Vagina (tissue), 2 donors: ENCODE measurements at places on chromosomes 4 and X.

DNA sequence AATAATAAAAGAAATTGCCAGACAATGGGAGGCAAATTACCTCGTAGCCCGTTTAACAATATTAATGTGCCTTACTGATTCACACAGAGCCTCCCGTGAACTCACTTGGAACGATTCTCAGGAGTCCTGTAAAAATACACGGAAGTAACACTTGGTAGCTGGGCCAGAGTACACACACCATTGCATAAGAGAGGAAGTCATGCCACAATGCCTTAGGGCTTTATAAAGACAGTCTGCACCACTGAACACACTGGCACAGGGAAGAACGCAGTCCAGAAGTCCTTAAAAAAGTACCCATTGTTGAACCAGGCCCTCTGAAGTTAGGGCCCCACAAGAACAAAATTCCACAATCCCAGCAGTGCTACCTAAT lies 15.1 kb downstream of the SLC2A9 start:
- no peak for DNase-seq

DNA sequence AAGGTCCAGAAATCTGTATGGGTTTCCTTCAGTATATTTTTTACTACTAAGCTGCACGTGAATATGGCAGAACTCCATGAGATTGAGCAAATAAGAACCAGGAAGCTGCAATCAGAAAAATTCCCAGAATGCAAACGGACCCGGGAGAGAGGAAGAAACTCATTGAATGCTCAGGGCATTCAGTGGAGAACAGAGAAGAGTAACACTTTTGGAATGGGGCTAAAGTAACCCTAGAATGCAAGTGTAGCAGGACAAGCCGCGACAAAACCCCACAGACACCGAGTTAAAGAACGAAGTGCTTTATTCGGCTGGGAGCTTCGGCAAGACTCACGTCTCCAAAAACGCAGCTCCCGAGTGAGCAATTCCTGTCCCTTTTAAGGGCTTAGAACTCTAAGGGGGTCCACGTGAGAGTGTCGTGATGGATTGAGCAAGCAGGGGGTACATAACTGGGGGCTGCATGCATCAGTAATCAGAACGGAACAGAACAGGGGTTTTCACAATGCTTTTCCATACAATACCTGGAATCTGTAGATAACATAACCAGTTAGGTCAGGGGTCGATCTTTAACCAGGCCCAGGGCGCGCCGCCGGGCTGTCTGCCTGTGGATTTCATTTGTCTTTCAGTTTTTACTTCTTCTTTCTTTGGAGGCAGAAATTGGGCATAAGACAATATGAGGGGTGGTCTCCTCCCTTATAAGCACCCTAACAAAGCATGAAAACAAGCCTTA lies 56.4 kb downstream of the RAB28 start:
- no peak for DNase-seq

DNA sequence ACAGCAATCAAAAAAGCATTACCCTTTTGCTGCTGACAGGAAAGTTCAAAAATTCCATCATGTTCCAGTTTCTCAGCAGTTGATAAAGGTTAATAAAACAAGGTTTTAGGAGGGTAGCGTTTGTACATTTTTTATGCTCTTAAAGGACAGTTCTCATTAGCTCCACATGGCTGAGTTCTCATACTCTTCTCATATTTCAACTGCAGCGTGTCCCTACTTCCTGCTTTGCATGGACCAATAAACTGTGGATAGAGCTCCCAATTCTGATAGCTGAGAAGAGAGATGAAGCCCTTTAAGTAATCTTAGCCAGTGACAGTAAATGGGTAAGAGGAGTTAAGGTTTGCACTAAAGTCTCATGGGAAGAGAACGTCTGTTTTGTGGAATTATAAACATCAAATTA lies 53.5 kb downstream of the SPANXA2 start:
- no peak for DNase-seq

DNA sequence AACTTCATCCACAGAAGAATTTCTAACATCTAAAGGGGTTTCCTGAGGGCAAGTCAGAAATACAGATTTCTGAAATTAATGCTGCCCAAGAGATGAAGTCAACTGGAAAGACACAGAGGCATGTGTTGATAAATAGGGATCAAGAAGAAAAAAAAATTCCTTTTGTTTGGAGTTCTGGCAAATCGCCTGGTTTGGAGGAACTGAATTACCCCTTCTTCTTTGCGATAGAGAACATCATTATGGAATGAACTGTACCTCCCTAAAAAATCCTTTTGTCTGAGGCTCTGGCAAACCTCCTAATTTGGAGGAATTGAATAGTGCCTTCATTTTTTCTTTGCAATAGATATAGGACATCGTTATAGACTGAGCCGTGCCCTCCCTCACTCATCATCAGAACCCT lies 200.9 kb downstream of the DHRSX start:
- no peak for DNase-seq

GRCh38 chr4:926538-926937 lies 5.6 kb downstream of the GAK start:
- DNase-seq, result no peak

- no peak for DNase-seq
Observed at GRCh38 chr4:125693228-125693627, 378.5 kb downstream of the FAT4 start.

DNA sequence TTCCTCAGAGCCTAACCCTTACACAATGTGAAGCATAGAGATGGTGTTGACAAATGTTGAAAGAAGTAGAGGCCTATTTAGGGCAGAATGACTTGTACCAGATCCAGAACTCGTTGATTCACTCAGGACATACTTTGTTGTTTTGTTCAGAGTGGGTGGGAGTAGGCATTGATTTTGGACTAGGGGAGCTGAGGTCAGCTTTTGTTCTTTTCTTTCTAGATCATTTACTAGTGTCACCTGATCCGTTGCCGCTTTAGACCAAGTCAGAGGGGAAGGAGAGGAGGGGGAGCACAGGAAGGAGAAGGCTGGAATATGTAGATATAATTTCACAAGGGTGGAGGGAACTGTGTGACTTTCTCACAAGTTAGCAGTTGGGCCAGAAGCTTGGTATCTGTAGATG lies 282.4 kb upstream of the GPC4 start:
- no peak for DNase-seq

DNA sequence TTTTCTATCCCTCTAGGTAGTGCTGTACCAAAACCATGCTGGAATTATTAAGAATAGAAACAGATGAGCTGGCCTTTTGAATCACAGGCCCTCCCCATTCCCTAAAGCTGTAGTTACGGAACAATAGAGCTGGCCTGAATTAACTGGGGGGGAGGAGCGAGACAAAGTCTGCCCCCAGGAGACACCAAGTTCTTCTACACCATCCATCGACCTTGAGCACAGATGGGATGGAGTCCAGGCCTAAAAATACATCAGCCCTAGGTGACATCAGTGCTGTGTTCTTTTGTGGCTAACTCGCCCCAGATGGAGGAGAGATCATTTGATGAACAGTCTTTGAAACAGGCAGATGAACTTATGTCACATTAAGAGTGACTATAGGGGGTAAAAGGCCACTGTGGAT lies 49.6 kb downstream of the LHFPL1 start:
- DNase-seq, result no peak

DNA sequence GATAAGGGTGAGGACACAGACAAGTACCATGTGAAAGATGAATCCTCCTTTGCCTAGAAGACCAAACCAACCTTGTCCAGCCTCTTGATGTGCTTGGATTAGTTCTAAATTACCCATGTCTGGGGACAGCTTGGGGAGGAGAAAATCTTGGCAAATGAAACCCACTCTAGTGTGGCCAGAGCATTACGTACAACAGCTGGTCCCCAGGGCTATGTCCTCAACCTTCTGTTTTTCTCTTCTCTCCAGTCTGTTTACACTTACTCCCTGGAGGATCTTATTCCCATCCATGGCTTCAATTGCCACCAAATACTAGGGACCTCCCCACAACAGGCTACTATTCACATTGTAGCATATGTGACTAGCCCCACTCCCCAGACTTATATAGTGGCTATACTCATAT lies 384.5 kb downstream of the OPHN1 start:
- no peak for DNase-seq

GRCh38 chrX:78838709-78839108 lies 91.2 kb downstream of the LPAR4 start:
- no peak for DNase-seq

- no peak for DNase-seq
Observed at GRCh38 chrX:74242050-74242449, 61.9 kb upstream of the ZCCHC13 start.

DNA sequence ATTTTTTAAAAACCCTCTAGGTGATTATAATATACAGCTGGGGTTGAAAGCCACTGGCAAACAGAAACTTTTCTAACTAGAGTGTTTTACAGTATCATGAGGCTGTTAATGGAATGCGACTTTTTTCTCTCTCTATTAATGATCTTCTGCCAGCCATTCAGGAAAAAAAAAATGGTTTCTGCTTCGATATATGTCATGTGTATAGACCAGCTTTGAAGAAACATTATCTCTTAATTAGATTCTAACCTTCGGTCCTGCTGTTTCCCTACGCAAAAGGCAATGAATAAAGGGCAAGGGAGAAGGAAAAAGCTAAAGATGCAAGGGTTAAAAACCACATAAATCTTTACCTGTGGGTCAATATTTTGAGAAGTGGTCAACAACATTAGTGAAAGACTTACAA lies 1662.1 kb upstream of the TENM3 start:
- no peak for DNase-seq

GRCh38 chr4:88661739-88662138 lies 35.9 kb downstream of the NAP1L5 start:
- DNase-seq, result no peak

GRCh38 chr4:13763707-13764106 lies 136.2 kb upstream of the BOD1L1 start:
- DNase-seq, result no peak

- DNase-seq, result no peak
Observed at GRCh38 chrX:119072744-119073143, at the start of gene CT47C1. CT47C1 (plus strand) TSS chrX:119072993; CDS start chrX:119073226, 233 bp downstream.

GRCh38 chr4:68734095-68734494 lies 63.6 kb upstream of the UGT2B15 start:
- DNase-seq, result no peak

DNA sequence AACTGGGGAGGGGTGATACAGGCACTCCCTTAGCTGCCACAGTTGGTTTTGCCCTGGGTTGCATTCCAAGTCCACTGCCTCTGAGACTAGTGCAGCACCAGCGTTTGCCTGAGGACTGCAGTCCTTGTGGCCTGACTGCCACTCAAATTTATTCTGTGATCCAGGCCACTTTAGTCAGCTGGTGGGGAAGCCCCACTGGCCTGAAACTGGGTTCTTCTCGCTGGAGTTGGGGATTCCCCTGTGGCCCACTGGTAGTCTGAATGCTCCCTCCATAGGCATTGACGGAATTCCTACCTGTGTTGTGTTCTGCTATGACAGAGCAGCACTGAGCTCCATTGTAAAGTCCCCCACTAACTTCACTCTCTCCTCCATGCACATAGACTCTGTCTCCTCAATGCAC lies 63.8 kb downstream of the PTPN13 start:
- no peak for DNase-seq

DNA sequence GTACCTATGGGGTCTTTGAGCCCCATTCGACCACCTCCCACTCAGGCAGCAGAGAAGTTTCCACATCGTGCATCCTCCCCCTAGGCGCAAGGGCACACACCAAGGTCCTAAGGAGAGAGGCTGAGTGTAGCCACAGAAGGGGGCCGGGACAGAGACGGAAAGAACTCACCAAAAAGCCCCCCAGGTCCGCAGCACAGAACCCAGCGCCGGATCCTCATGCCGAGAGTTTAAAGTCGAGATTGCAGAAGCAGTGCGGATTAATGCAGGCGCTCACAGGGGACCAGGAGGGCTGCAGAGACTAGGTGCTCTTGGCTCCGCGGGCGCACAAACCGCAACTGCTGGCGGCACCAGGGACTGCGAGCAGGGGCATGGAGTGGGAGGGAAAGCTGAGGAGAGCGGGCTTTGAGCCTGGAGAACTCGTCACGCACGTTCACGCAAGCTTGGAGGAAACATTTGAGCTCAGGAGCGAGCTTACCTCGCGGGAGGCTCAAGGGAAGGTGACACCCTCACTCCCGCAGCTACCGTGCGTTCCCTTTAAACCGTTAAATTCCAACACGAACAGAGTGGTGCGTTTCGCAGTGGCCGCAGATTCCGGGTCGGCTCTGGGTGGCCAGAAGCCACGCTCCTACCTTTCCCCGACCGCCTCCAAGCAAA lies 8.5 kb downstream of the NKX3-2 start:
- DNase-seq, result peak; percentile 70

GRCh38 chrX:65601530-65602220 lies 65.8 kb upstream of the MSN start:
- no peak for DNase-seq

- DNase-seq, result no peak
Observed at GRCh38 chr4:1519787-1520661, 113.8 kb upstream of the NKX1-1 start.

DNA sequence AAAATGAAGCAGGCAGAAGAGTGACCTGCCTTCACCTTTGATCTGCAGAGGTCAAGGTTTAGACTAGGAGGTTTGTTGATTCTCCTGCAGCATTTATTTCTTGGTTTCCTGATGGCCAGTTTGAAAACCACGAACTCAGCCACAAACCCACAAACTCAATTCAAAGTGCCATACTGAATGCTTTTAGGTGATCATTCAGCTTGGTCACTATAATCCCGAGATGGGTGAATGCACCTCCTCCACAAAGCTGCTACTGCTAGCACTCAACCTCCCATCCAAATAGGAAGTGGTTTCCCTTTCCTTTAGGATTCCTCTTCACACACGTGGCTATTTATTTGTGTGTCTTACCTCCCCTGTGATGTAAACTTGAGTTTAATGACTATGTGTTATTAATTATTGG lies 225.2 kb downstream of the MID1 start:
- no peak for DNase-seq

DNA sequence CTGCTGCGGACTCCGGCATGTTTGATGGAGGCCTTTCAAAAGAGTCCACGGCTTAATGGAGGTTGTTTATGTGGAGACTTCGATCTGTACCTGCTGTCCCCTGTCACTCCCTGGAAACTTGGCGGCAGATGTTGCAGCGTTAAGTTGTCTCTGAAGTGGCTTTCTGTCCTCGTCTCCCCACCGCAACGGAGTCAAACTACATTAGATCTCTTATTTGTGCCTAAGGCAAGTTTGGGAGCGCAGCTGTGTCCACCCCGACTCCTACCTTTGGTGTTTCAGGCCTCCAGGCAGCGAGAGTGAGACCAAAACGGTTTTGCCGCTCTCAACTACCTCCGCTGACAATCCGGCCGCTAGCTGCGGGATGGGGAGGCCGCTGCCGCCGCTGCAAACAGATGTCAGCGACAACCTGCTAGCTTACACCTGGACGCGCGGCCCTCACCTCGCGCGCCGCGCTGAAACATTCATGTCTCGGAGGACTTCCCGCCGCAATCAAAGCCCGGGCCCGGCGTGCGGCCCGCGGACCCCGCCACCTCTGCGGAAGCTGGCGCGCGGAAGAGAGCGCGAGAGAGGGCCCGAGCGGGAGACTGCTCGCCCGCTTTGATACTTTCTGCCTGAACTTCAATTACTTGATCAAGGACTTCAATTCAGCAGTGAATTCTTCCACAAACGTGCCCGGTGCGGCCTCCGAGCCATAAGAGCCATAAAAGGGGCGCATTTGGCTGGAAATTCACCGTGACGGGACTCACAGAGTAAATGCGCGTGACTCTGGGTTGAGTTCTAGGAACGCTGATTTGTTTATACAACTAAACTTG lies 108.4 kb downstream of the ANTXR2 start:
- DNase-seq, result no peak
